Activated CD4-positive, CD25-positive, alpha-beta regulatory T cell (primary cell): ENCODE measurements at places on chromosomes 1 and 21.

- DNase-seq, result no peak
Observed at GRCh38 chr1:91752324-91752723, 133.6 kb downstream of the TGFBR3 start.

- no peak for DNase-seq
Observed at GRCh38 chr1:226325178-226325577, 16.2 kb upstream of the LIN9 start.

DNA sequence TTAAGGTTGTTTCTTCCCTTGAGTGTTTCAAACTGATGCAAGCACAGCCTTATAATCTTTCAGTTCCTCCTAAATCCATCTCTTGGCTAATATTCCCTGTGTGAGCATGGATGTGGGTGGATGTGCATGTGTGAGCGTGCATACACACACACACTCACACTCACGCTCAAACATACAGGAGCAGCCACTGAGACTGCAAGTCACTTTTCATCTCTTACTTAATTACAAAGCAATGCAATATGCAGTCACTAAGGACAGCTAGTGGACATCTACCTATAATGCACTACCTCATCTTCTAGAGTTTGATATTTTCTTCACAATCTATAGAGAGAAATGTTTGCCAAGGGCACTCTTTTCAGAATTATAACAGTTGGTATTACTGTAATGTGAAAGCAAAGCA, 1.4 kb downstream of the ESRRG start:
- DNase-seq, result no peak

GRCh38 chr21:41926117-41926806, 27.6 kb downstream of the C2CD2 start:
- DNase-seq, result no peak

DNA sequence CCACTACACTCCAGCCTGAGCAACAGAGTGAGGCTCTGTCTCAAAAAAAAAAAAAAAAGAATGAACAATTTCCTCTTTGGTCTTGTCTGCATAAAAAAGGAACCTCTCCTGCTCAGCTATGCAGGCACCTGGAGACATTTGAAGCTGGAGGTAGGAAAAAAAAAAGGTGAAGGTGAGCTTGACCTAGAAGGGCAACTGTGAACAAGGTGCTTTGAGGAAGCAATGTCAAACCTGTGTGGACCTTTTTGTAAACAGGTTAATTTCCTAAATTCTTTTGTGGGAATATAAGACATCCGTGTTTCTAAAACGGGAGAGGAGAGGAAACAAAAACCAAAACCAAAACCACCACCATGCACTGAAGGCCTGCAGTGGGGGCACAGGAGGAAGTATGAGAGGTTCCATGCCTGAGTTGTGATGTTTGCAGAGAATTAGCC, 77.5 kb downstream of the SLC45A1 start:
- DNase-seq, result no peak

- no peak for DNase-seq
Observed at GRCh38 chr1:154619181-154619948, 11.4 kb upstream of the ADAR start.

- DNase-seq, result no peak
Observed at GRCh38 chr1:2392686-2393085, 1.0 kb downstream of the RER1 start.

- no peak for DNase-seq
Observed at GRCh38 chr1:87273291-87273690, 55.4 kb upstream of the LMO4 start.

DNA sequence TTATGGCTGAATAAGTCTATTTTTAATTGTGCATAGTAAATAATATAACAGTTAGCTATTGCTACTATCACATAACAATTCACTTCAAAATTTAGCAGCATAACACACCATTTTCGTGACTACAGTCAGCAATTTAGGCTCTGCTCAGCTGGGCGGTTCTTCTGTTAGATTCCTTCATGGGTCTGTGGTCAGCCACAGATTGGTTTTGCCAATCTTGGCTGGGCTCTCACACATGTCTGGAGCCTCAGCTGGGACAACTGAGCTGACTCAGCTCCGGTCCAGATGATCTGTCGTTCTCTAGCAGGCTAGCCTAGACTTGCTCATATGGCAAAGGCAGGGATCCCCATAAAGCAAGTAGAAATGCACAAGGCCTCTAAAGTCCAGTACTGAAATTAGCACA, 15.1 kb upstream of the CDC42BPA start:
- no peak for DNase-seq

GRCh38 chr1:52166996-52167753, 25.3 kb downstream of the ZFYVE9 start:
- no peak for DNase-seq

DNA sequence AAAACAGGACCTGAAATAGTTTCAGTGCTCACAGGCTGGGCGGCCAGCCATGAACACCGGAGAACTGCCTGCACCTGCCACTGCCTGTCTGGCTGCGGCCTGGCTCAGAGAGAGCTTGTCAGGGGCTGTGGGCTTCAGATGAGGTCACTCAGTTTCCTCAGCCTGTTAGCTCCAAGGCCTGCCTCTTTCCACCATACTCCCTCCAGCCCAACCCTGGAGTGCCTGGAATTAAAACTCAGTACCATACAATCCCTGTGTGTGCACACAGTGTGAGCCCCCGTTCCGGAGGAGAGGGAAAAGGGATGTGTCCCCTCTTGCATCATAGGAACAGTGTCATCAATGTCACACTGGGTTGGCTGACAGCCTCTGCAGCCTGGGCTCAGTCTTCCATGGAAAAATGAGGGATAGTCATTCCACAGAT, 16.2 kb downstream of the CACNA1S start:
- DNase-seq, result no peak

- DNase-seq, result no peak
Observed at GRCh38 chr21:14706712-14707510, 160.8 kb upstream of the SAMSN1 start.

- no peak for DNase-seq
Observed at GRCh38 chr1:235563513-235564061, 59.3 kb upstream of the B3GALNT2 start.

- DNase-seq, result no peak
Observed at GRCh38 chr1:171852272-171852671, 11.0 kb downstream of the DNM3 start.
